ENCODE measurements at places on chromosomes 5 and 9. TPM values are rescaled to one million over a fixed set of nuclear protein-coding genes. Genes with fewer than 3 reads are reported as not detected.

DNA sequence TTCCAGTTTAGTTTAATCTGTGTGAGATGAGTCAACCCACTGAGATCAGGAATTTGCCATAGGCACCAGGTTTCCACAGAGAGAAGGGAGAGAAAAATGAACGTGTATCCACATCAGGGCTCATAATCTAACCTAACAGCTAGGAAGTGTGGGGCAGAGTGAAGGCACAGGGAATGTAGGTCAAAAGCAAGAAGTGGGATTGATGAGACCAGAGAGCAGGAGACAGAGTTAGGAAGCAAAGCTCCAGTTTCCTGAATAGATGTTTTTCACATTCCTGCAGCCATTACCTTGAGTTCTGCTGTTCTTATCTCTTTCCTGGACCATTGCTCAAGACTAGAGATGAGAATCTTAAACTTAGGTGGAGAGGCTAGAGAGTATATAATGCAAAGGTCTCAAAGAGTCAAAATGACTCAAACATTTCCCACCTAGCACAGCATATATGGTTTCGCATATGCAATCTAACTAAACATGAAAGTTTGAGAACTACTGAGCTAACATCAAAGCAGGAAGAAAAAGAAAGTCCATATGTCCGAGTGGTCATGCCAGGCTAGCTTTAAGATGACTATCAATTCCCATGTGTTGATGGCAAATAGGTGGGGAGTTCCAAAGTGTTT is 41.1 kb upstream of the GNAQ start:
- no peak for DNase-seq

DNA sequence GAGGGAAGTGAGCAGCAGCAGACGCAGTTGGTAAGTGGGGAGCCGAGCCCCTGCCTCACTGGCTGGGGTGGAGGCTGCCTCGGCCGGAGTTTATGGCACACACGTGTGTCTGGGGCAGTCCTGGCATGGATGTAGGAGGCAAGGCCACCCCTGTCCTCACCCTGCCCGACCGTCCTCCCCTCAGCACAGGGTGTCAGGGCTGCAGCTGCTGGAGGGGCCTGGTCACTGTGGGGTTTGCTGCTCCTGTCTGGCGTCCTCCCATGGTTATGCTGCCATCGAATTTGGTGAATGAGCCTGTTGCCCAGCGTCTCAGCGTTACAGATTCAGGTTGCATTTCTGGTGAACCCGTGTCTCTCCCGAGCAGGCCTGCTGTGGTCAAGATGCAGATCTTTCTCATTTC is 32.4 kb downstream of the CEP72 start:
- DNase-seq = no peak

- no peak for DNase-seq
Measured at GRCh38 chr5:135868681-135869080, 27.0 kb downstream of the IL9 start.

GRCh38 chr9:133533857-133534256 is 647 bp upstream of the ADAMTSL2 start:
- DNase-seq = no peak

DNA sequence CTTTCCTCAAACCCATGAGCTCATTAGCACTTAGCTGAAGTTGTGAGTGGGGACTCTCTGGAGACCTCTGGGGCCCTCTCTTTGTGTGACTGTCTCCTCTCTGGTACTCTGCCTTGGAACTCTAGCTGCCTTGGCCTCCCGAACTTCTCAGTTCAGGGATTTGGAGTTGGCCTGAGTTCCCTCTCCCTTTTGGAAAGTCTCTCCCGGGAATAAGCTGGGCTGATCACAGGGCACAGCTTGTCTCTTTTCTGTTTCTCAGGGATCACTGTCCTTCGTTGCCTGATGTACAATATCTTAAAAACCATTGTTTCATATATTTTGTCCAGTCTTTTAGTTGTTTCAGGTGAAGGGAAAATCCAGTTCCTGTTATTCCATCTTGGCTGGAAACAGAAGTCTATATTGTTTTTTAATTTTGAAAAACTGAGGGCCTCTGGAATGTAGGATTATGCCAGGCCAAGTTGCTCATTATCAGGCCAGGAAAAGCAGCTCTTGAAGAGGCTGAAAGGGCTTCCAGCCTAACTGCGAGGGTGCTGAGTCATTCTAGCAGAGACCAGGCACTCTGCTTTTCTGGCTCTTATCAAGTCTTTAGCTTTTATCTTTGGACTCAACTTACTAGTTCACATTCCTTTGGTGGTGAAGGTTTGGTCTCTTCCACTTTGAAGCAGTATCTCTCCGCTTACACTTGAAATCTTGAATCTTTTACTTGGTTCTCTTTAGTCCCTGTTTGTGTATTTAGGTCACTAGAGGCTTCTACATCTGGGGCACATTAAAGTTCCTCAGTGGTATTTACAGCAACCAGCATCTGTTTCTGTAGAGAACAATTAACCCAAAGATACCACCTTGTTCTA is 8.4 kb upstream of the RGS3 start:
- no peak for DNase-seq

- DNase-seq = no peak
Measured at GRCh38 chr9:135810806-135811575, 96.4 kb downstream of the CAMSAP1 start.

DNA sequence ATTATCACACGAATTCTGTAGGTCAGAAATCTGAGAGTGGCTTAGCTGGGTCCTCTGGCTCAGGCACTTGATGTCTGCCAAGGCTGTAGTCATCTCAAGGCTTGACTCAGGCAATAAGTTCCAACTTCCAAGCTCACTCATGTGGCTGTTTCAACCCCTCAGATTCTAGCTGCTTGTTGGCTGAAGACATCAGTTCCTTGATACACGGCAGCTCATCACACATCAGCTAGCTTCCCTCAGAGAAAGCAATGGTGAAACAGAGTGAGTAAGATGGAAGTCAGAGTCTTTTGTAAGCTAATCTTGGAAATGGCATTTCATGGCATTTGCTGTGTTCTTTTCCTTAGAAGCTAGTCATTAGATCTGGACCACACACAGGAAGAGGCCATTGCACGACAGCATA is 204.2 kb upstream of the PTGER4 start:
- no peak for DNase-seq

- no peak for DNase-seq
Measured at GRCh38 chr9:99137225-99137624, 32.3 kb downstream of the TGFBR1 start.

GRCh38 chr5:67612961-67613360 is 416.4 kb upstream of the CD180 start:
- DNase-seq = no peak

DNA sequence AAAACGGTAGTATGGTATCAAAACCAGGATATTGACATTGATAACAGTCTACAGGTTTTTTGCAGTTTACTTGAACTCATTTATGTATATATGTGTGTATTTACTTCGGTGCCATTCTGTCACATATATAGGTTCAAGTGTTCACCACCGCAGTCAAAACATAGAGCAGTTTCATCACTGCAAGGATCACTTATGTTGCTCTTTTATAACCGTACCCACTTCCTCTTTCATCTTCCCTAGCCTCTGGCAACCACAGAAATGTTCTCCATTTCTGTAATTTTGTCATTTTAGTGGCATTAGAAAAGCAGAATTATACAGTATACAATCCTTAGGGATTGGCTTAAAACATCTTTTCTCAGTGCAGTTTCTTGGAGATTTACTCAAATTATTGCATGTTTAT is 90.3 kb downstream of the SH3GL2 start:
- no peak for DNase-seq

The BAAT gene
- 1.3 TPM for total RNA-seq

The GIN1 gene
- total RNA-seq = 11.2 TPM

The ZNF454 gene
- total RNA-seq = 0.71 TPM

The KCNV2 gene
- total RNA-seq = not detected

The IGFBPL1 gene
- total RNA-seq = not detected
